Aorta (tissue), 5 donors: ENCODE measurements at places on chromosomes 12 and 14.

GRCh38 chr14:38987781-38988180 lies 115.3 kb downstream of the SEC23A start:
- H3K4me1 ChIP-seq = no peaks in the 10 kb centered on the region
- H3K36me3 ChIP-seq = no peaks in the 10 kb centered on the region
- H3K4me3 ChIP-seq = no peak overlapping the region
- DNase-seq = no peak

- DNase-seq = no peak
- H3K4me1 ChIP-seq = no peaks in the 10 kb centered on the region
- no peaks in the 10 kb centered on the region for H3K27me3 ChIP-seq
- H3K27ac ChIP-seq = no peak overlapping the region
Measured at GRCh38 chr12:30041096-30041495, 257.4 kb upstream of the TMTC1 start.

DNA sequence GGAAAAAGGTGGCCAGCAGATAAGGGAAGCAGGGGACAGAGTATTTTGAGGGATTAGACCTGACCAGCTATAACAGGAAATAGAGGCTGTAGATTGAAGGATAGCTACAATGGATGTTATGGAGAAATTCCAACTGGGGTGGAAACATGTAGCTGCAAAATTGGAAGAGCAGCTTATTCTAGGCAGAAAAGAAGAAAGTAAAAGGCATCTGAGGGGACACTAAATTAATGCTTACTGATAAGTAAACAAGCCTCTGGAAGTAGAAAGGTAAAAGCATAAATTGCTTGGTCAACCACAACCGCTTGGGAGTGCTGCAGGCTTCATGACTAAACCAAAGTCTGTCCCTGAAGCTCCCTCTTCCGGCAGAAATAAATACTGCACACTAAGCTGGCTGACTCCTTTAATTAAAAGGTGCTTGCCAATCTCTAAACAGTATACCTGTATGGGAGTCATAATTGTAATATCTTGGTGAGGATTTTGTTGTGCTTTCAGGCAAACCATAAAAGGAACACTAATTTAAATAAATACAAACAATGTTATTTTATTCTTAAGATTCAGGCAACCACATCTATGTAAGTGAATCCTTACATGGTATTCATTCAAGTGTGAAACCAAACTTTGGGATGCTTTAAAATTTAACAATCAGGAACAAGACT lies 7.7 kb downstream of the UBC start:
- no peak overlapping the region for H3K4me3 ChIP-seq
- DNase-seq = peak; percentile 85
- no peak overlapping the region for H3K27ac ChIP-seq
- peaks cover 3% of the 10 kb centered on the region for H3K36me3 ChIP-seq
- H3K27me3 ChIP-seq = no peaks in the 10 kb centered on the region
- H3K4me1 ChIP-seq = peaks cover 3% of the 10 kb centered on the region

DNA sequence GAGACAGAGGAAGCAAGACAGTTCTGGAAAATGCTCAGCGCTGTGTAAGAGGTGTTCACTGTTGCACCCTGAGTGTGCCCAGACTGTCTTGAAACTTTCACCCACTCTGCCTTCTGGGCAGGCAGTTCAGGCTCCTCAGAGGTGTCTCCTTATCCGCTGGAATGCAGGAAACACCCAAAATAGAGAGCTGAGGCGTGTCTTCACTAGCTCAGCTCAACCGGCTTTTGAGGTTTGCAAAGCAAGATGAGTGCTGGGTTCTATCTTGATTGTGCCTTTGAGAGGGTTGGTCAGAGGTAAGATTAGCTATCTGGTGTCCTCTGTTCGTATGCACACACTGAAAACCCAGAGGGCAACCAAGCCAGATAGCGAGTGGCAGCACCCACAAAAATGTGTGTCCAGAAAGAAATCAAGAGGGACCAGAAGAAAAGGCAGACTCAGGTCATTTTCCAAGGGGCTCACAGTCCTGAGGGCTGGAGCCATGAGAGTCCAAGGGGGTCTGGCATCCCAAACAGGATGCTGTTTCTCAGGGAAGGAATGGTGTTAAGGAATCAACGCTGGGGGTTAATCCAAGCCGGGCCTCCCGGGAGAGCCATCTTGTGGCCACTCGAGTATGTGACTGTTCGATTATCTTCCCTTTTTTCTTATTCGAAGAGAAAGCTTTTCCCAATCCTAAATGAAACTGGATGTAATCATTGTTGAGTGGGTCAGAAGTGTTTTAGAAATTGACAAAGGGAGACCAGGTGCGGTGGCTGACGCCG lies 47.1 kb downstream of the TBX3 start:
- no peaks in the 10 kb centered on the region for H3K36me3 ChIP-seq
- H3K4me1 ChIP-seq = no peaks in the 10 kb centered on the region
- H3K27me3 ChIP-seq = no peaks in the 10 kb centered on the region
- no peak overlapping the region for H3K4me3 ChIP-seq
- no peak overlapping the region for H3K27ac ChIP-seq

DNA sequence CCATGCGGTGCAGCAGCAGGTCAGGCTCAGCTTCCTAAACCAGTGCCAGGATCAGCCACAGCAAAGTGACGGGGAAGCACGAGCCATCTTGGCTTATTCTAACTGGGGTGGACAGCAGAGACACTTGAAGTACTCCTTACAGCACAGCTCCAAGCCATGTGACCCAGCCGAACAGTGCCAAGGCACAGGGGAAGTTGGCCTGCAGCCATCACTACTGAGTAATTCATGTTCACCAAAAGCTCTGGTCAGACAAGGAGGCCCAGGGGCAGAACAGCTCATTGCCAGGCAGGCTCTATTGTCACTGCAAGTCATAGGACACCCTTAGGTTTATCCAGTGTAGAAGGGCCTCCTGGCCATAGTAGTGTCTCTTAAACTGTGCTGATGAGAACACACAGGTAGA lies 23.4 kb upstream of the SLC35F4 start:
- H3K4me1 ChIP-seq = peaks cover 5% of the 10 kb centered on the region
- DNase-seq = peak; percentile 82
- H3K4me3 ChIP-seq = no peak overlapping the region

DNA sequence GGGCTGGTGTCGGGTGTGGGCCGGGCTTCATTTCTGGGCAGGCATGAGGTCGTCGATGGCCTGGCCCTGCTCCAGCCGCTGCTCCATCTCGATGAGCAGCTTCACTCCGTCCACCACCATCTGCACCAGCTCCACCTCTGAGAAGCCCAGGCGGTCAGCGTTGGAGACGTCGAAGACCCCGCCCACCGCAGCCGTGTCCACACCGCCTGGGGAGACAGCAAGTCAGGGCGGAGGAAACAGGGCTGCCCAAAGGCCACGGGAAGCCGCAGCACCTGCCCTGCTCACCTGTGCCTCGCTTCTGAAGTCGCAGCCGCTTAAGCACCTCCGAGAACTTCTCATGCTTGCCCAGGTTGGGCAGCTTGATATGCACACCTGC lies 2.8 kb downstream of the CKB start:
- H3K27me3 ChIP-seq = no peaks in the 10 kb centered on the region
- no peaks in the 10 kb centered on the region for H3K4me1 ChIP-seq
- peak; percentile 60 for DNase-seq
- no peak overlapping the region for H3K4me3 ChIP-seq

- no peaks in the 10 kb centered on the region for H3K36me3 ChIP-seq
- no peak for DNase-seq
- H3K4me3 ChIP-seq = no peak overlapping the region
- no peaks in the 10 kb centered on the region for H3K4me1 ChIP-seq
- no peak overlapping the region for H3K27ac ChIP-seq
- H3K27me3 ChIP-seq = peaks cover 3% of the 10 kb centered on the region
Measured at GRCh38 chr14:36942522-36943245, 229.7 kb downstream of the SLC25A21 start.

DNA sequence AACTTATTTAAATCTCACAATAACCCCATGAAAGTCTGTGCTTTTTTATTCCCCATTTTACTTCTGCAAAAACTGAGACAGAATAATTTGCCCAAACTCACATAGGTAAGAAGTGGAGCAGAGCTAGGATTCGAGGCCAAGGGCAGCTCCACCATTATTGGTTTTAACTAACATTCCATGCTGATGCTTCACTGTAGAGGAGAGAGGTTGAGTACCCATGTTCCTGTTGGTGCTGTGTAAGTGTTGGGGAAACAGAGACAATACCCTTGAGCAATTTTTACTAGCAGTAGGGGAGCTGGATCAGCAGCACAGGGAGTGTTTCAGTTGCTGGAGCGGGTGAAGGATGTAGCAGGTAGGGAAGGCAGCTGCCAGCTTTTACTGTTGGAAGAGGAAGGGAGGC lies 21.1 kb downstream of the RASSF8 start:
- H3K4me1 ChIP-seq = peaks cover 5% of the 10 kb centered on the region
- no peaks in the 10 kb centered on the region for H3K27me3 ChIP-seq

DNA sequence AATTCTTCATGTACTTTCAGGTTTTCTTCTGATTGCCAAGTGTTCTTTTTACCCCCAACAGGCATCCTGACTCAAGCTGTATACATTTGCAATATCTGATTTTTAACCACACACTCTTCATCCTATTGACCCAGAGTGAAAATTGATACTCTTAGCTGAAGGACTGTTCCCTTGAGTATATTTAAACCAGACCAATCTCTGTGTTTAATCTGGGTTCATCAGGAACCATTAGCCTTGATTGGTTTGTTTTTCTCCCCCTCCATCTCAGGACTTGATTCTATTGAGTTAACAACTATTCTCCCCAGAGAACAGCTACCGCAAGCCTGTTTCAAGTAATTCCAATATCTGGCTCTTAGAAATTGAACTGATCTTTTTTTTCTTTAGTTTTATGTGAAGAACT lies 222.3 kb upstream of the NOVA1 start:
- H3K4me3 ChIP-seq = no peak overlapping the region
- no peaks in the 10 kb centered on the region for H3K36me3 ChIP-seq
- no peaks in the 10 kb centered on the region for H3K4me1 ChIP-seq
- DNase-seq = no peak

- no peak for DNase-seq
- H3K27ac ChIP-seq = no peak overlapping the region
- H3K4me1 ChIP-seq = peaks cover 4% of the 10 kb centered on the region
Measured at GRCh38 chr12:116263844-116264243, 13.6 kb downstream of the MED13L start.

- H3K27ac ChIP-seq = no peak overlapping the region
- H3K36me3 ChIP-seq = no peaks in the 10 kb centered on the region
- no peak for DNase-seq
- H3K27me3 ChIP-seq = no peaks in the 10 kb centered on the region
- H3K4me3 ChIP-seq = no peak overlapping the region
Measured at GRCh38 chr12:94053676-94054075, 94.7 kb upstream of the PLXNC1 start.

GRCh38 chr12:103249607-103250006 lies 246.2 kb downstream of the C12orf42 start:
- DNase-seq = no peak
- no peaks in the 10 kb centered on the region for H3K4me1 ChIP-seq
- no peaks in the 10 kb centered on the region for H3K27me3 ChIP-seq
- H3K4me3 ChIP-seq = no peak overlapping the region

DNA sequence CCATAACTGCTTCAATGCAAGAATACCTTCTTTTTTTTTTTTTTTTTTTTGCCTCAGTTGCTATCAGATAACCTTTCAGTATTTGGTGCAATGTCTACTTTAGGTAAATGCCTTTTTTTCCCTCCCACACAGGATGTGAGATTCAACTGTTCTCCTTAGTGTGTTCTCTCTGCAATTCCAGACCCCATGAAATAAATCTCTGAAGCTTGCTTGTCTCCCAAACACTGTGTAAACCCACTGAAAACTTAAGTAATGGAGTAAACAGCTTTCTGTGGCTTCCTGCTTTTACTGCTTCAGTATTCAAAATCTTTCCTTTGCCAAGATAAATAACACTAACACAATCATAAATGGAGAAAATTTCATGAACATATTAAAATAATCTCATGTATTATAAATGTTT lies 55.8 kb upstream of the CLEC14A start:
- no peak overlapping the region for H3K4me3 ChIP-seq
- H3K36me3 ChIP-seq = no peaks in the 10 kb centered on the region
- H3K27me3 ChIP-seq = no peaks in the 10 kb centered on the region
- DNase-seq = no peak
- no peak overlapping the region for H3K27ac ChIP-seq
- H3K4me1 ChIP-seq = no peaks in the 10 kb centered on the region

DNA sequence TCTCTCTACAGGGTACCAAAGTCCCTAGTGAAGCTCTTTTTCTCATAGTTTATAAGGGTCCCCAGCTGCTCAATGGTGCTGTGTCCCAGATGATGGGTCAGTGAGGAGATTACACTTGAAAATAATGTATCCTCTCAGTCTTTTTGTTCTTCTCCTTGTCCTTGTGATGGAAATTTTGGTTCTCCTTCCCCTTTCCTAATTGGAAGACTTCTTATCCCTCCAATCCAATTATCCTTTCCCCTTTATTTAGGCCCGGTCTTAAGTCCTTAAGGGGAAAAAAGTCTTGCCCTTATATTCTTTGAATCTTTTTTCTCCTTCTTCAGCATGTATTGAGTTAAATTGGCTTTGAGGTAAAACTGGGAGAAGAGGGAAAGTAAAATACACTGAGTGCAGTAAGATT lies 126.1 kb upstream of the PTPRQ start:
- no peak overlapping the region for H3K27ac ChIP-seq
- H3K36me3 ChIP-seq = no peaks in the 10 kb centered on the region
- DNase-seq = no peak
- no peaks in the 10 kb centered on the region for H3K4me1 ChIP-seq
- no peak overlapping the region for H3K4me3 ChIP-seq

GRCh38 chr14:99195602-99196309 lies 76.2 kb downstream of the BCL11B start:
- H3K4me3 ChIP-seq = no peak overlapping the region
- no peaks in the 10 kb centered on the region for H3K36me3 ChIP-seq
- H3K27me3 ChIP-seq = no peaks in the 10 kb centered on the region
- no peak overlapping the region for H3K27ac ChIP-seq
- DNase-seq = no peak

DNA sequence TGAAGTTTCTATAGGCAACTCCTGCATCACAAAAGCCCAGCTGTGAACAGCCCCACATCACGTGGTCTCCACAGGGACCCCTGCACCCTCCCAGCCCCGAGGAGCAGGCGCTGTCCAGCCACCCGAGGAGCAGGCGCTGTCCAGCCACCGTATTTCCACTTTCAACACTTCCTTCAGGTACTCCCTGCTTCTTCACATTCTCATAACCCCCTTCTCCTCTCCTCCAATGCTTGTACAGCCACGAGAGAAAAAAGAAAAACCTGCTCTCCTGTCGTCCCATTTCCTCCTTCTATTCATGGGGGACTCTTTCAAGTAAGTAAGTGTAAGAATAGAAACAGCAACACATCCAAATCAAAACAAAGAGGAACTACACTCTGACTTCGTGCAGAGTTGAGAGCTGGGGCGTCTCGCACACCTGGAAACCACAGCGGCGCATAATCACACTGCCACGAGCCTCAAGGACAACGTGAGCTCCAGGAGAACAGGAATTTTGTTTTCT lies 11.9 kb downstream of the CDC42BPB start:
- peaks cover 3% of the 10 kb centered on the region for H3K4me1 ChIP-seq
- H3K27ac ChIP-seq = no peak overlapping the region
- no peaks in the 10 kb centered on the region for H3K27me3 ChIP-seq
- no peak overlapping the region for H3K4me3 ChIP-seq
- no peak for DNase-seq
- H3K36me3 ChIP-seq = no peaks in the 10 kb centered on the region

- no peak overlapping the region for H3K27ac ChIP-seq
- H3K4me3 ChIP-seq = no peak overlapping the region
- H3K27me3 ChIP-seq = no peaks in the 10 kb centered on the region
- no peaks in the 10 kb centered on the region for H3K36me3 ChIP-seq
- no peaks in the 10 kb centered on the region for H3K4me1 ChIP-seq
Measured at GRCh38 chr14:94707494-94707893, 62.4 kb downstream of the GSC start.

- no peaks in the 10 kb centered on the region for H3K36me3 ChIP-seq
- DNase-seq = no peak
- no peak overlapping the region for H3K27ac ChIP-seq
Measured at GRCh38 chr14:101191101-101191720, 287.7 kb upstream of the RTL1 start.
